ELR (cell line): ENCODE measurements at places on chromosomes 2 and 18.
A peak's percentile ranks its signal among the peaks of the same experiment; 100 is the strongest.

DNA sequence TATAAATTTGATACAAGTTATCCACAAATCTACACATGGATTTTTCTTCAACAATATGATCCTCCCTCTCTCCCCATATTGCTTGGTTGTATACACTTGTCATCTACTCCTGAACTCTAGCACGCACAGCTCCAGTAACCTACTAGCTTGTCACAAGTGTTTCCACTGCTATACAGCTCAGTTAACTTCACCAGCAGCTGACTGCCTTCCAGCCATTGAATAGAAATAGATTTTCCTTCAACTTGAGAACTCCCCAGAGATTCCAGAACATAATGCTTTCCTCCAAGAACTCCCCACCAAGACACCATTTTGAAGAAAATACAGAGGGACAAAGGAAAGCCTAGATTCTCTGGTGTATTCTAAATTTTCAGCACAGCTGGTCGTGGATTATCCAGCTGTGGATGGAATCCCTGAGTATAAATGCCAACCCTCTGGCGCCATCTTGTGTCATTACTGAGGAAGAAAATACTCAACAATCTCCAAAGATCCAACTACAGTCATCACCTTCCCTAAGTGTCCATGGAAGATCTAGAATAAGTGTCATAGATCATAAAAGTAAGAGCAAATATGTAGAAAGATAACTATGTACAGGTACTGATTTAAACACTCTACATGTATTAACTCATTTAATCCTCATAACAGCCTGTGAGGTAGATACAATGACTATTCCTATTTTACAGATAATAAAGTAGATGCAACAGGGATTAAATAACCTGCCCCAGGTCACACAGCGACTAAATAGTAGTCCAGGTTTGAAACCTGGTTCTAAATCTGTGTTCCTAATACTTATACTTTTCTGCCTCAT is 156.7 kb downstream of the ARHGAP28 start:
- DNase-seq: peak; percentile 39

DNA sequence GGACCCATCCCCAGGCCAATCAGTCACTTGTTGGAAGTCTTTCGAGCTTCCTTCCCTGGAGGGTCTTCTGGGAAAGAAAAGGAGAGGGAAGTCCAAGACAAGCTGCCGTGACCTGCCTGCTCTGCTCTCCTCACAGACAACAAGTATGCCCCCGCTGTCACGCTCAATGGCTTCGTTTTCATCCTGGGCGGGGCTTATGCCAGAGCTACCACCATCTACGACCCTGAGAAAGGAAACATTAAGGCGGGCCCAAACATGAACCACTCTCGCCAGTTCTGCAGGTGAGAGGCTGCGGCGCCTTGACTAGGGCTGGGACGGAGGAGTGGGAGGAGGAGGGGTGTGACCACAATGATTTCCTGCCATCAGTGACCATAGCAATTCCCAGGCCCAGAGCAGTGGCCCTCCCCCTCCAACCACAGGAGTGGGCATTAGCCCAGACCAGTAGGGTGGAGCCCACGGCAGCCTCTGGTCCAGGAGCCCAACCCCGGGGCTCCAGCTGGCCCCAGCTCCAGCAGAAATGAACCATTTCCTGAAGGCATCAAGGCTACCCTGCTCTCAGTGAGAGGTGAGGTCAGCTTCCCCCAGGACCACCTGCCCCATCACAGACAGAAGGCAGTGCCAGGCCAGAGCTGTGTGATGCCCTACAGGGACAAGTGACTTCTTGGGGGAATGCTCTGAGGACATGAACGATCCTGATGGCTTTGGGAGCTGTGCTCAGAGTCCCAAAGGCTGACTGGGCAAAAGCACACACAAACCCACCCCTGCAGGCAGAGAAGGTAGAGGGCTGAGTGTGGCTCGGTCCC is 223.1 kb downstream of the ATAD2B start:
- no peak for DNase-seq

DNA sequence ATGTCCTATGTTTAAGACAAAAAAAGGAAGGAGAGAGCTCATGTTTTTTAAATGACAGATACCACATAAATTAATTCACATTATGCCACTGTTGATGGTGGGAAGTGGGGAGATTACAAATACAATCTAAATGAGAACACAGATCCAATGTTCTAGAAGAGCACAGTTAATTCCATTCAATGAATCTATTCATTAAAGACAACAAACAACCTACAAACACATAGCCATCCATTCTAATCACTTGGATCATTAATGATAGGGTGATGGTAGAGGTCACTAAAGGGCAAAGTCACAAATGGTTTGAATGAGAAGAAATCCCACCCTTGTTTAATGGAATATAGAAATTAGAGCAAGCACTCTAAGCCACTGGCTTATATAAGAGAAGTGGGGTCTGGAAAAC is 21.7 kb downstream of the HNRNPA3 start:
- DNase-seq: no peak

GRCh38 chr2:147665105-147665504 is 179.7 kb upstream of the ACVR2A start:
- DNase-seq: peak; percentile 3

DNA sequence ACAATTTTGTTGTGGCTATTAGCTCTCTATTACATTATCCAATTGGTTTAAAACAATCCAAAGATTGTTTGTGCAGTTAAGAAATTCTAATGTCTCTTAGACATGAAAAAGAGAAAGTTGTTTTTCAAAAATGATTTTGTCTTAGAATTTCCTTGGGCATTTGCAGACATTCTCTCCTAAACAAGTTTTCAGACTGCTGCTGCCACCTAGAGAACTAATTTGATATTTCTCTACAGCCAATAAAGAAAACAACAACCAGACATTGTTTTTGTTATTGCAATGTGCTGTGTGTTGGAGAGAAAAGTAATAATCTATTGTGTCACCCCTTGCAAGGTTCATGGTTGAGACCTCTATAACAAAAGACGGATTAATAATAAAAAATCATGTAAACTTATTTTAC is 119.0 kb upstream of the SYT4 start:
- peak; percentile 7 for DNase-seq

GRCh38 chr18:57080479-57080878 is 66.4 kb upstream of the BOD1L2 start:
- DNase-seq: no peak

DNA sequence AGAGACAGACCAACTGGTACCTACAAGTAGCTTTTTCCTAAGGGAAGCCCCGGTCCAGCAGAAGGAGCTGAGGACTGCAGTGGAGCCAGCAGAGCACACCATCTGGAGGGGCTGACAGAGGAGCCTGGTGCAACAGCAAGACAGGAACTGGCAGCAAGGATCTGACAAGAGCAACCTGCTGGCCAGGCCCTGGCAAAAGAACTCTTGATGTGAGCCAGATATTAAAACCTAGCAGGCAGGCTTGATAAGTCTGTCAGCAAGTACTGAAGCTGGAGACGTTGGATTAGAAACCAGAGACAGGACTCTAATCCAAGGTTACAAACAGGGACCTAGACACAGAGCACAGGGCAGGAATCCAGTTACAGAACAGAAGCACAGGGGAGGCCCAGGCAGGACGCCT is 260.7 kb upstream of the MGAT5 start:
- DNase-seq: no peak

DNA sequence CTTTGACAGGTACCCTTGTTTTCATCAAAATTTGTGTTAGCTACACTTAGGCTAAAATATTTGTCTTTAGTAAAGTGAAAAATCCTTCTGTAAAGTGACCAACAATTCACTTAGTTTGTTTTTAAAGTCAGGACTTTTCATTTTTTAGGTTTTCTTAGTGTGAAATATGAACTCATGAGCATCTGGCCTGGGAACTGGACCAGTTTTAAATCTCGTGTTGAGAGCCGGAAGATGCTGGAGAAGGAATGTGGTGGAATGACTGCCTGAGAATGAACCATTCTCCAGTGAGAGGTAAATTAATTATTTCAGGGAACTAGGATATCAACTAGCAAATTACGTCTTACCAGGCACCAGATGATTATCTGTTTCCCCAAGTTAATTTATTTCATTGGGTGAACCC is 305.7 kb downstream of the AGPS start:
- DNase-seq: no peak

- no peak for DNase-seq
Measured at GRCh38 chr2:96930351-96931010, 55.9 kb downstream of the FAM178B start.

DNA sequence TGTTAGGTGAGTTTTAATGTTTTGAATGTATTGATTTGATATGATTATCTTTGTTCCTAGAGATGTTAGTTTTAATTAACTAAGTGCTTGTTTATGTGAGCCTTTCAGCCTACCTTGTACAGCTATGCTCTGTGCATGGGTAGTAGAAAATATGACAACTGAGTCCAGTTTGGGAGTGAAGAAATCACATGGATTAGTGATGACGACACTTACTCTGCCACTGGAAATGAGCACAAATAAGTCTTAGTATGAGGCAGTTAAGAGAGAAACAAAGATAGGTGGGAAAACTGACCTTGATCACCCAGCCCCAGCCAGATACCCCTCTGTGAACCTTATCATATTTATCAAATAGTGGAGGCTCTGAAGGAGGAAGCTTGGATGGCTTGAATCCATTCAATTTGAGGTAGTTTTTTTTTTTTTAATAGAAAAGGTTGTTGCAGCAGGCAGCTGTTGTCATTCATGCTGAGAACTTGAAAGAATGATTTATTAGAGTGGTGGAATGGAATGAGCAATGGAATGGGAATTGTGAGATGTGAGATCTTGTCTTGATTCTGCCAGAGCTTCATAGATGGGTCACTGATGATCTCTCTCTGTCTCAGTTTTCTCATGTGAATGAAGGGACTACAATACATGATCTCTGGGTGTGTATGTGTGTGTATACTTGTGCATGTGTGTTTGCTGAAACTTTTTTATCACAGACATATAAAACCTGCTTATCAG is 96.4 kb downstream of the MAP3K20 start:
- peak; percentile 20 for DNase-seq

DNA sequence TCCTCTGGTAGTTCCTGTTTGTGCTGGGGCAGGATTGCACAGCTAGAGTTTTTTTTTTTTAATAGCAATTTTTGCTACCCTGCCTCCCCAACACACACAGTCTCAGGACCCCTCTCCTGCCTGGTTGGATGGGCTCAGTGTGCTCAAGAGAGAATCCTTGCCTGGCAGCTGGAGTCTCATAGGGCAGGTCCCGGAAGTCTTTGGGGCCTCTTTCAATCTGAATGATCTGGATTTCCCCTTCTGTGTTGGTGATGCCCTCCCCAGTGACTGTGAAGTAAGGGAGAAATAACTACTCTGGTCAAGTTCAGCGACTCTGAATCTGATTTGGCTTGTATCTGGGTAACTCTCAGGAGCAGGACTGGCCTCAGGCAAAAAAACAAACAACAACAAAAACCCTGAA is 220.6 kb upstream of the LRRTM1 start:
- DNase-seq: no peak

DNA sequence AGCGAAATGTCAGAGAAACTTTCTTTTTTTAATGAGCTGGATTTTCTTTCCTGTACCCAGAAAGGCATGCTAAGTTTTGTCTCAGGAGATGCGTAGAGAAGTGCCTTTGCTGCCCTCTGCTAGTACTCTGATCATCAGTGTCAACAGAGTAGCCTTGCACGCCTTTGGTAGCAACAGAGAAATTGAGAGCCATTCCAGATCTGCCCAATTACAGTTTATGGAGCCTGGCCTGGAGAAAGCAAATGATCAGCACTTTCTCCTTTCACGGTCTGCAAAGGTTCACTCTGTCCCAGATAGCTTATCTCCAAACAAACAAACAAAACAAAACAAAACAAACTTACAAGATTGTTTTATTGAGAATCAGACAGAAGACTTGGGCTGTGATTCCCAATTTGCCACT is 792.8 kb upstream of the PIK3C3 start:
- no peak for DNase-seq

DNA sequence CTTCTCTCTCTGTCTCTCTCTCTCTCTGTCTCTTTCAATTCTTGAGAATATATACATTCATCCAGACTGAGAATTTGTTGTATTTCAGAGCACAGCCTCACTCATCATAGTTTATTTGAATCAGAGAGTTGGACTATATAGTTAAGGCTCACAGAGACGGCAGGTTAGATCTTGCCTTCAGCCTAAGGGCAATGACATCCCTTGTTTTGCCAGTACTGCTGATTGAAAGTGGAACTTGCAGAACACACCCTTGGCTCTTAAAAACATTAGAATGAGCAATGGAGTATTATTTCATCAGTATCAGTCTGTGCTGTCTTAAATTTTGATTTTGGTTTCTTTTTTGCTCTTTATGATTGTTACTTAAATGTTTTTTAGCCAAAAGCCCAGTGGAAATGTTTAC is 62.0 kb upstream of the DSG1 start:
- no peak for DNase-seq

DNA sequence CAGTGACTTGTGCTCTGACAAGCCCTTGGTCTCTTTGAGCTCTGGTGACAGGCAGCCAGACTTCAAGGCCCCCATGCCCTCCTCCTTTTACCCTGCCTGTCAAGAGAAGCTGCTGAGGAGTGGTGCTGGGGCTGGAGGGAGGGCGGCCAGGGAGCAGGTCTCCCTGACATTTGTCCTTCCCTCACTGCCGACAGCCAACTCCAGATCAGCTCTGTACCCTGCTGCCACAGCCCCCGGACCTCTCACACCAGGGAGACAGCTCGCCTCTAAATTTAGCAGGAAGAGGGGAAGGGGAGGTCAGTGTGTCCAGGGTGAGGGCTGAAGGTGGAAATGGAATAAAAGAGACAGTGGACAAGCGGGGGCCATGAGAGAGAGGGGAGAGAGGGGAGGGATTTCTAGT is 155.8 kb downstream of the TDRD15 start:
- no peak for DNase-seq

DNA sequence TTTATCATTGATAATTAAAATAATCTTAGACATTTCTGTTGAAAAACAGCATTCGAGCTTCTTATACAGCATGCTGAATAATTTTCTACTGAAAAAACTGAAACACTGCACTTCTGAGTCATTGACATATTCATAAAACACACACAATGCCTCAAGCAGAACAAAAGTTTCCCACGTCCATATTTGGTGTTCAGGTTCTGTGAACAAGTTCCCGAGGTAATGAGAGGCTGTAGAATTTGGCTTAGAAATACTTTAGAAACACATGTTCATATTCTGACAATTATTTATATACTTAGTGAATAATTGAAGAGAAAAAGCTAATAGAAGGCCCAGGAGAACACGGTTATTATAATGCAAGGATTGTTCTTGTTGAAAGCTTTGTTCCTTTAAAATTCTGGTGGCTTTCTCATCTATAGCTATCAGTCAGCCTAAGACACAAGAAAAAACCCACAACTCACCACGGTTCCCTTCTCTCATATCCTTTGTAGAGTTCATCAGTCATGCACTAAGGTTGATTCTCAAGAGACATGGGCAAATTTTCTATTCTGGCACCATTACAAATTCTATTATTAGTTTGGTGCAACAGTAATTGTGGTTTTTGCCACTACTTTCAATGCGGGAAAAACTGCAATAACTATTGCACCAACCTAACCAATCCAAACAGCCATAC is 194.4 kb downstream of the TMX3 start:
- peak; percentile 66 for DNase-seq
